Epithelial cell of proximal tubule (primary cell): ENCODE measurements at places on chromosomes 7 and 10. TPM values are rescaled to one million over a fixed set of nuclear protein-coding genes. Genes with fewer than 3 reads are reported as not detected.

GRCh38 chr7:434891-435629 is 84.6 kb downstream of the PDGFA start:
- no peak for DNase-seq

- DNase-seq, result no peak
Observed at GRCh38 chr7:81308643-81309322, 389.9 kb upstream of the SEMA3C start.

GRCh38 chr7:125857606-125858005 is 928.0 kb upstream of the POT1 start:
- no peak for DNase-seq

GJC3 gene
- total RNA-seq, result not detected in 2 replicates
